Uterine smooth muscle cell (primary cell): ENCODE measurements at places on chromosomes 4 and X. TPM values are rescaled to one million over a fixed set of nuclear protein-coding genes. Genes with fewer than 3 reads are reported as not detected.

Gene NAA11
- total RNA-seq, result not detected in 2 replicates

Gene SPANXD
- total RNA-seq, result not detected in 2 replicates

Gene AFM
- total RNA-seq, result not detected in 2 replicates

Gene CHIC1
- 10.6 and 11.0 TPM in 2 replicates for total RNA-seq

Gene OTOP1
- total RNA-seq, result not detected in 2 replicates

Gene UVSSA
- total RNA-seq, result 10.7 and 12.3 TPM in 2 replicates

Gene SLC35A2
- total RNA-seq, result 13.9 and 14.6 TPM in 2 replicates

Gene EREG
- total RNA-seq, result 0.11 and 0.12 TPM in 2 replicates

Gene REELD1
- total RNA-seq, result not detected in 2 replicates

Gene FGF5
- total RNA-seq, result 4.4 and 12.6 TPM in 2 replicates

Gene KLHL2
- total RNA-seq, result 23.4 and 28.4 TPM in 2 replicates

Gene COL25A1
- total RNA-seq, result 0.11 and 1.6 TPM in 2 replicates

Gene CXCL9
- total RNA-seq, result not detected in 2 replicates

Gene JADE3
- total RNA-seq, result 3.0 and 4.6 TPM in 2 replicates

Gene ABLIM2
- 0.25 TPM in 1 of 2 replicates, not detected in the other for total RNA-seq

Gene FAM184B
- total RNA-seq, result under 0.01 TPM in 1 of 2 replicates, not detected in the other

Gene STATH
- not detected in 2 replicates for total RNA-seq

Gene WDR17
- 4.3 and 5.6 TPM in 2 replicates for total RNA-seq

Gene RAB33A
- total RNA-seq, result 4.3 and 9.4 TPM in 2 replicates

Gene RENBP
- 1.4 and 2.0 TPM in 2 replicates for total RNA-seq

Gene SPIN3
- 9.0 and 13.0 TPM in 2 replicates for total RNA-seq

Gene DIAPH2
- 20.8 and 22.2 TPM in 2 replicates for total RNA-seq

Gene FHIP1A
- 1.4 TPM in 2 replicates for total RNA-seq

Gene GAGE2A
- total RNA-seq, result not detected in 2 replicates

Gene DRD5
- total RNA-seq, result not detected in 2 replicates

Gene NEIL3
- 6.7 and 14.6 TPM in 2 replicates for total RNA-seq

Gene SUPT20HL1
- 0.11 and 0.12 TPM in 2 replicates for total RNA-seq

Gene EOLA2
- 17.5 and 21.7 TPM in 2 replicates for total RNA-seq

Gene GAGE12E
- not detected in 2 replicates for total RNA-seq

Gene ELMOD2
- total RNA-seq, result 43.2 and 47.0 TPM in 2 replicates

Gene FGG
- total RNA-seq, result not detected in 2 replicates

Gene CXorf49
- total RNA-seq, result not detected in 2 replicates

Gene PDZD4
- 0.12 and 0.22 TPM in 2 replicates for total RNA-seq

Gene SMAD1
- 9.2 and 16.4 TPM in 2 replicates for total RNA-seq

Gene NOX1
- total RNA-seq, result not detected in 2 replicates

Gene TNMD
- not detected in 2 replicates for total RNA-seq

Gene SMIM10
- 5.4 and 5.9 TPM in 2 replicates for total RNA-seq

Gene CITED1
- 0.37 and 0.77 TPM in 2 replicates for total RNA-seq

Gene TMEM271
- total RNA-seq, result not detected in 2 replicates

Gene MAGEA12
- total RNA-seq, result not detected in 2 replicates
